Activated CD4-positive, alpha-beta memory T cell treated with anti-CD3 and anti-CD28 coated beads for 36 hours (primary cell): ENCODE measurements at places on chromosomes 7 and 10. TPM values are rescaled to one million over a fixed set of nuclear protein-coding genes. Genes with fewer than 3 reads are reported as not detected.

- DNase-seq: no peak
These were observed 239.7 kb downstream of the FANK1 start for GRCh38 chr10:126135941-126136595.

- no peak for DNase-seq
These were observed 14.1 kb downstream of the EPHB6 start for GRCh38 chr7:142868986-142869415.

- no peak for DNase-seq
These were observed 3.3 kb downstream of the NUDT13 start for GRCh38 chr10:73113551-73113950.

DNA sequence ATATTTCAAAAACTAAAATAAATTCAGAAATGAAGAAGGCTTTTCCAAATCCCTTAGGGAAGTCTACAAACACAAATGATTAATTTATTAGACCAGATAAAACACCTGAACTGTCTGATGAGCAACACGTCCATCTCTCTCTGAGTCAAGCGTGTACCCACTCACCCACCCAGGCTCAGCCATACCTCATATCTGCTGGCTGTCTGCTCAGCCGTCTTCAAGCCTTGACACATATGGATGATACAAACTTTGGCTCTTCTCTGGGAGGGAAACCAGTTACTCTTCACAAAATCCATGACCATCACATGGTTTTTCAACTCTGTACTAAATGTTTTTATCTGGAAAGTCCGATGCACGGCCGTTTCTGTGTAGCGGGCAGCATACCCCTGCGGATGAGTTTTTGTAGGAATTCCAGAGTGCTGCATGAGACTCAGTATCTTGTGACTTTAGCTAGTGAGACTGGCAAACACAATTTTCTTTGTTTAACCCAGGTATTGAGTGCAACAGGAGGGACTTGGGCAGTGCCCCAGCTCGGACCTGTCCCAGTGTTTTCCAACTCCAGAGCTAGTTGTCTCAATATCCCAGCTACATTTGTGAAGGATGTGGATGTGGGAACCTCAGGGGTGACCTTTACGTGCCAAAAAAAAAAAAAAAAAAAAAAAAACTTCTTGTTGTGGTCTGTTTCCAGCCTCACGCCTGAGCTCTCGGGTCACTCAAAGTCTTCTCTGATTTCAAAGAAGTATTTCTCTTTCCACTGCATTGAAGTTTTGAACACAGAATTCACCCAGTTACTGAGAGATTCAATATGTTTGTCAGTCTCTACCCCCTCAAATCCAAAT lies at the start of gene C10orf90:
TSS of gene C10orf90 (minus strand) at position 638 of the 839 bp plus-strand sequence. CDS start at position 425, 213 bp downstream.
- DNase-seq: no peak

DNA sequence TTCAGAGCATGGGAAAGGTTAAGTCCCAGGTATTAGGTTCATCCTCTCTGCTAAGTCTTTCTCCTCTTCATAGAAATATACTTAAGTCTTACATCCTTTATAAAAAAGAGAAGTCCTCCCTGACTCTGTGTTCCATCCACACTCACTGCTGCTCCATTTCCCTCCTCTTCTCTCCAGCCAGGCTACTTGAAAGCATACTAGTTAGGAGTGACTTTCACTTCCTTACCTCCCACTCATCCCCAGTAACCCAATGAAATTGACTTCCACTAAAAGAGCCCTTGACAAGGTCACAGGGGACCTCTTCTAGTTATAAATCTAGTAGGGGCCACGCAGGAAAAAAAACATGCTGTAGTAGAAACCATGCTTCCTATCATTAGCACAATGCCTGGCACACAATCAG lies 133.1 kb upstream of the AGK start:
- DNase-seq: no peak

GRCh38 chr10:48768926-48769325 lies 84.3 kb downstream of the WDFY4 start:
- no peak for DNase-seq

The SPDYE16 gene
- 0.19 TPM for total RNA-seq

GRCh38 chr7:147992698-147993097 lies 597.9 kb upstream of the C7orf33 start:
- no peak for DNase-seq

The DGKB gene
- not detected for total RNA-seq

DNA sequence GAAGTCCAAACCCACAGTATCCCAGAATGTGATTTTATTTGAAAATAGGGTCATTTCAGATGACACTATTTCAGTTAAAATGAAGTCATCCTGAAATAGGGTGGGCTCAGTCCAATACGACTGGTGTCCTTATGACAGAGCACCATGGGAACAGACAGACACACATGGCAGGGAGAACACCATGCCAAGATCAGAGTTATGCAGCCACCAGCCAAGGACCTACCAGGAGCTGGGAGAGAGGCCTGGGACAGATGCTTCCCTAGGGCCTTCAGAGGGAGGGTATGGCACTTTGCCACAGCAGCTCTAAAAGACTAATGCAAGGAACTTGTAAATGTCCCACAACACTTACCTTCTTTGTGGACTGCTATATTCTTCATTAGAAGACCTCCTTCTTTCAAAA lies 226.5 kb downstream of the NEBL start:
- DNase-seq: no peak

The WIPF3 gene
- not detected for total RNA-seq
